ENCODE measurements at places on chromosomes 2 and 18. TPM values are rescaled to one million over a fixed set of nuclear protein-coding genes. Genes with fewer than 3 reads are reported as not detected.

The TBR1 gene
- not detected for total RNA-seq

DNA sequence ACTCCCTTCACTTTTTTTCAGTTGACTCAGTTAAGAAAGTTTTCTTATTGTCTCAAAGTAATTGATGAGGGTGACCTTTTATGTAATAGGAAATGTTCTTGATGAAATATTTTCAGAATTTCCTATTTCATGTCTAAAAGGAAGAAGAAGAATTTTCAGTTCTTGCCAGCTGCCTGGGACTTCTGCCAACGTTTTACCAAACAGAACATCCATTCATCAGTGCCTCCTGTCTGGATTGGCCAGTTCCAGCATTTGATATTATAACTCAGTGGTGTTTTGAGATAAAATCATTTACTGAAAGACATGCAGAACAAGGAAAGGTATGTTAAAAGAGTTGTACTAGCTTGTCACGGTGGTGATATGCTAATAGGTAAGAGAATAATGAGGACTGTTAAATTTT, 104.7 kb upstream of the MYO3B start:
- no peak for DNase-seq

The EGR4 gene
- total RNA-seq = 0.15 TPM

The VRK2 gene
- 14.1 TPM for total RNA-seq

The EN1 gene
- not detected for total RNA-seq

DNA sequence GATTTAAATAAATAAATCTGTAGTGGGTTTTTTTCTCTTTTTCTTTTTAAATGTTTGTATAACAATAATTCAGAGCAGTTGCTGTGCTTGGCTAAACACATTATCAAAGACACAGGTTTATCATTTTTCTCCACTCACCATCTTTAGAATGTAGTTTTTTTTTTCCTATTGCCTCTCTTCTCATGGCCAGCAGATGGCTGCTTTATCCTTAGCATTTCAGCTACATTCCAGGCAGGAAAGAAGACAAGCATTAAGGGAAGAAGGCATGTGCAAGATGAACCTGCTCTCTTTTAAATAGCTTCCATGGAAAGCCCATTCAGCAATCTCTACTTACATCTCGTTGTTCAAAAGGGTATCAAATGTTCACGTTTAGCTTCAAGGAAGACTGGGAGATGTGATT, 42.6 kb downstream of the ARHGAP15 start:
- DNase-seq = no peak

The ALPG gene
- not detected for total RNA-seq

The MSTN gene
- 0.29 TPM for total RNA-seq

GRCh38 chr2:165636959-165637358, 157.1 kb downstream of the GALNT3 start:
- DNase-seq = no peak

DNA sequence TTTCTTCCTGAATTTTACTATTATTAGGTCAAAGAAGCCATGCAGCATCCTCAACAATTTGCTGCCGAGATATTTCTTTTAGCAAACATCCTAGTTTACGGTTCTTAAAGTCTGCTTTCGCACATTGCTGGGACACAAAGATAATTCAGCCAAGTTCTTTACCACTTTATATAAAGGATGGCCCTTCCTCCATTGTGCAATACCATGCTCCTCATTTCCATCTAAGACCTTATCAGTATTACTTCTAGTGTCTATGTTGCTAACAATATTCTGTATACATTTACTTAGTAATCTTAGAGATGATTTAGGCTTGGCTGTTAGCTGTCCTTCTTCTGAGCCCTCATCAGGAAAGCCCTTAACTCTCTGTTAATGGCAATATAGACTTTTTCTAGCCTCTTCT, 8.0 kb upstream of the REG1A start:
- DNase-seq = no peak

The TWIST2 gene
- not detected for total RNA-seq

DNA sequence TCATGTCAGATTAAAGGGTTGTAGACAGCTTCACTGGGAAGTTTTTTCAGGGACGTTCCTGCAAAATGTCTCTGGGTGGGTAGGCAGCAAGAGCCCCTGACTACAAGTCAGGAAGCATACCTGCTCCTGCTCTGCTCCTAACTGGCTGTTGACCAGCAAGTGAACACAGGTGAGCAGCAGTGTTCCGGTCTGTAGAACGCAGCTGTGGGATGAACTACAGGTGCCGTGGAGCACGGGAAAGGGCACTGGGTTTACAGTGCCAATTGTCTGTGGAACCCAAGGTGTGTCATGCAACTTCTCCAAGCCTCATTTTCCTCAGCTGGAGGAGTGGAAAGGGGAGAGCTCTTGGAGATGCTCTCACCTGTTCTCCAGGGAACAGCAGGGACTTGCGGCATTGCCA, 6.6 kb downstream of the ASB18 start:
- DNase-seq = no peak

DNA sequence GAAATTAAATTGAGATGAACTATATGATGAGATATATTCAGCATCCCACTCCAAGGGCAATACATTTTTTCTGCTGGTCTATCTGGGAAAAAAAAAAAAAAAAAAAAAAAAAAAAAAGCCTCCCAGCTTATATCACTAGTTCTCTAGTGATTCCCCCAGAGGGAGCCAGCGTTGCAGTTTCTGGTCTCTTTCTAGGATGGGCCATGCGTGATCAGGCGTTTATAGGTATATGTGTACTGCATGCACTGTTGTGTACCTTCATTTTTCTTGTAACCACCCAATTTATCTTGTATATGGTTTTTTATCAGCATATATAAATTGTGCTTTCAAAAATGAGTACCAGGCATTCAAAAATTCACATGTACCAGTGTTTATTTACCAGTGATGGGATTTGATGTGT, 35.1 kb downstream of the DCDC2C start:
- DNase-seq = no peak

The TLX2 gene
- total RNA-seq = not detected

GRCh38 chr2:239715606-239716005, 309.5 kb downstream of the NDUFA10 start:
- no peak for DNase-seq

The KRTCAP3 gene
- total RNA-seq = 9.9 TPM

- no peak for DNase-seq
Observed at GRCh38 chr2:115976916-115977315, 1534.5 kb downstream of the DPP10 start.

The ITGAV gene
- 5.0 TPM for total RNA-seq

DNA sequence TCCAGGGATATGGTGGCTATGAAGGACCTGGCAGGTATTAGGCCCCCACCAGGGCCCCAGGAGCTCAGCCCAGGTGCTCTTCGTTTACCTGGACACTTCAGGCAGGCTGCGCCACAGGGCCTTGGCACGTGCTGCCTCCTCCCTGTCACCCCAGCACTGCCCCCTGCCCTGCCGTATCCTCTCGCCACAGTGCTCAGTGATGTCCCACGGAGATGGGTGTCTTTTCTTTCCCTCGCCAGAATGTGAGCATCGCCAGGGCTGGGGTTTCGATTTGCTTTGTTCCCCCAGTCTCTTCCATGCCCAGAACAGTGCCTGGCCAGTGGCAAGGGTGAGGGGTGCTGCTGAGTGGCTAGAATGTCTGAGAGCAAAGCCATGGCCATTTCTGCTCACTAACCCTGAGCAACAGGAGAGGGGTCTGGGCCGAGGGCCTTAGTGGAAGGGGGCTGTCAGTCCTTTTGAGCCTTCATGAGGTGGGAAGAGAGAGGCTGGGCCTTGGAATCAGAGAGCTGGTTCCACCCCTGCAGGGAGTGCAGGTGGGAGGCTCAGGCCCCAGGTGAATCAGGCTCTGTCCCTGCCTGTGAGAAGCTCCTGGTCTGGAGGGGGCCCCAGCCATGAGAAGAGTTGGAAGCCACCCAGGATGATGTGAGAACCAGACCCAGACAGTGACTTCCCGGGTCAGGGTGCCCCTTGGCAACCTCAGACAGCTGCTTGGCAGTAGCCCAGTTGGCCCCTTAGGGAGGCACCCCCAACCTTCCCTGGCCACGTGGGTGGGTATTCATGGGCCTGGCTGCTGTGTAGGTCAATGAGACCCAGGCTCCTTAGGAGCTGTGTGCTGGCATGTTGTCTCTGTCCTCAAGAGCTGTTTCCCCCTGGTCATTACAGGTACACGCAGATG, 129.9 kb upstream of the HS6ST1 start:
- DNase-seq = no peak

All from naive thymus-derived CD4-positive, alpha-beta T cell (primary cell).